ENCODE measurements at places on chromosomes 1 and 21.

- no peak for DNase-seq
Measured at GRCh38 chr1:23216771-23217420, 406 bp downstream of the HTR1D start.

DNA sequence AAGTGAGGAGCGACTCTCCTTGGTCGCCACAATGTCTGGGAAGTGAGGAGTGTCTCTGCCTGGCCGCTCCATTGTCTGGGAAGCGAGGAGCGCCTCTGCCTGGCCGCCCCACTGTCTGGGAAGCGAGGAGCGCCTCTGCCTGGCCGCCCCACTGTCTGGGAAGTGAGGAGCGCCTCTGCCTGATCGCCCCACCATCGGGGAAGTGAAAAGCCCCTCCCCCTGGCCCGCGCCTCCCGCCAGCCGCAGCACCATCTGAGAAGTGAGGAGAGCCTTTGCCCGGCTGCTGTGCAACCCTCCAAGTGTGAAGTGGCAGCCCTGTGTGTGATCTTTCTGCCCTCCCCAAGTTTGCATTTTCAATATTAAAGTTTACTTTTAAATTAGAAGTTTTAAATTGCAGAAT, 95.0 kb upstream of the PPP2R5A start:
- no peak for DNase-seq

GRCh38 chr1:92831762-92832536, at the start of gene RPL5:
Gene RPL5 (plus strand): TSS chr1:92832040. CDS start chr1:92832115, 75 bp downstream.
- DNase-seq, result peak; percentile 94

DNA sequence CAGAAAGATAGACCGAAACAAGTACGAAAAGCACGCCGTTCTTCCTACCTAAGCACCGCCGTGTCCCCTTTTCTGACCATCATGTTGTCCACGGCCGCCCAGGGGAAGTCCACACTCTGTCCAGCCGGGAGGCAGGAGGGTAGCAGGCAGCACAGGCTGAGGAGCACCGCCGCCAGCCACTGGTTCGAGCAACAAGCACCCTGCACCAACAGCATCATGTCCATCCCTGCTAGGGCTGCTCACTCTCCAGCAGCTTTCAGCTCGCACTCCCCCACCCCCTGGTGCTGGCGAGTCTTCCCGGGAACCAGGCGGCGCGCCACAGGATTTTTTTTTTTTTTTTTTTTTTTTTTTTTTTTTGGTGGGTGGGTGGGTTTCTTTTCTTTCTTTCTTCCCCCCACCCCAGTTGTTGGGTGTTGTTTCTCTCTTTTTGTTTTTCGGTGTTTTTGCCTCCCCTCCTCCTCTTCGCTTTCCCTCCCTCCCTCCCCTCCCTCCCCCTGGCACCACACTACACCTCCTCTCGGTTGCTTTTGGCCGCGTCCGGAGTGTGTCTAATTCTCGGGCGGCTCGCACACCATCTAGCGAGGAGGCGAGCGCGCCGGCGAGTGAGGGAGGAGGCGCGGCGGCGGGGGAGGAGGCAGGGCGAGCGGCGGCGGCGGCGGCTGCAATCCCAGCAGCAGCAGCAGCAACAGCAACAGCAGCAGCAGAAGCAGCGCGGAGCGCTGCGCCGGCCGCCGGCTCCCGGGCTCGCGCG, at the start of gene NEGR1:
Gene NEGR1, minus strand, starts transcription at position 269 of the 751 bp plus-strand sequence.
- peak; percentile 27 for DNase-seq

DNA sequence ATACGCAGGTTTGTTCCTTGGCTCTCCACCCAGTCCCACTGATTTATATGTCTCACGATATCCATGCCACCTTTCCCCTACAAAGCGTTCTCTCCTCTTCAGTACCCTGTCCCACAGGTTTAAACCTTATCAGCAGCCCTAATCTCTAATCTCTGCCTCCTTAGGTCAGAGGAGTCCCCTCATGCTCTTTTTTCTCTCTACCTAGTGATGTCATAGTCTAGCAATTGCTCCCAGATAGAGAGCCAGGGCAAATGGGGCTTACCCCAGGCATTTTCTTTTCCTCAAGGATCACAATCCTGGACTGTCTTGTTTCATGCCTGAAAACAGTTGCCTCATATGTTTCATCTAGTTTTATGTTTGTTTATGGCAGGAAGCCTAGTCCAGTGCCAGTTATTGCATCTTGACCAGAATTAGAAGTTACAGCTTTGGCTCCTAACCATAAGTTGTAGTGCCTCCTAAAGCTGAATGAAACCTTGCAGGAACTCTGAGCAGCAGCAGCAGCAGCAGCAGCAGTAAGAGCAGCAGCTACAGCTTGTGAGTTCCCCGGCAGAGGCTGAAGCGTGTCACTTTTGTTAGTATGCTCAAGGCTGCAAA, 26.7 kb upstream of the TP53BP2 start:
- DNase-seq, result no peak

DNA sequence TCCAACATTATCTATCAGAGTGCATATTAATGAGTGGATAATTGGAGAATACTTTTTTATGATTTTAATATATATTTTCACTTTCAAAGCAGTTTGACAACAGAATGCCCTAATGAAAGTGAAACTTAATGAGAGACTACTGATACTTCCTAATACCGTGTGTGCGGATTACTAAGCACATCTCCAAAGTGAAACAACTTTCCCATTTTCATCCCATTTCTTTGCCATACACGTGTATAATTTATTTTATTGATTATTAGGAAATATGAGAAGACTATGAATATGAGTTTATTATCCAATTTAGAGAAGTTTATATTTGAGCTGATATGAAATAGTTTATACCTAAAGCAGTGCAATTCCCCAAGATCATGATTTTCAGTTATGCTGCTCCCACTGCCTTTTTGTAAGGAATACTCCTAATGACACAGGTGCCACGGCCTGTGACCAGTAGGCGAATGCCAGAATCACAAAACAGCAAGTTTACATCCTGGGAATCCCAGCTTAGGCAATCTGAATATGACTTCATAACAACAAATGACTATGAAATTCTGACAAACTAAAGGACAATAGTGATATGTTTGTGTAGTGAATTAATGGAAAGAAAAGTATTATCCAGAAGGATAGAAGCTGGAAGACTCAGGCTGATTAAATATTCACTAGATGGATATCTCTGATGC, 202.9 kb downstream of the NCAM2 start:
- DNase-seq, result no peak

Data from stimulated activated CD4-positive, alpha-beta T cell treated with anti-CD3 and anti-CD28 coated beads, TNF-alpha, amount 100 ng/mL, for 1 hour (primary cell).